ENCODE measurements at places on chromosomes 11 and 22.
A peak's percentile ranks its signal among the peaks of the same experiment; 100 is the strongest.

- no peak for DNase-seq
Observed at GRCh38 chr11:130677486-130678153, 229.2 kb downstream of the ADAMTS15 start.

DNA sequence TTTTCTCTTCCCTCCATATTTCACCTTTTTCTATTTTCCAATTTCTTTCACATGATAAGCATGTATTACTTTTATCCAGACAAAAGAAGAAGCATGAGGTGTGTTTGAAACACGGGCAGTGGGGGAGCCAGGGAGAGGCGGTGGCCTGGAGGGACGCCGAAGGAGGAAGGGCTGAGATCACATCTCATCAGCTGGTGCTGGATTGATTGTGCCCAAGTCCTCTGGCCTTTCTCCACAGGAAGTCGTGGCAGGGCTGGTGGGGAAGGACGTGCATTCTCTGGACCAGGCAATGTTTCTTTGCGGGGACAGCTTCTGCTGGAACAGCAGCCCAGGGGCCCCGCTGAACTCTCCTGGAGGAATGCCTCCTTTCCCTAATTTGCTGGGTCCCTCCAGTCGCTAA is 82.9 kb downstream of the MIAT start:
- DNase-seq = no peak

DNA sequence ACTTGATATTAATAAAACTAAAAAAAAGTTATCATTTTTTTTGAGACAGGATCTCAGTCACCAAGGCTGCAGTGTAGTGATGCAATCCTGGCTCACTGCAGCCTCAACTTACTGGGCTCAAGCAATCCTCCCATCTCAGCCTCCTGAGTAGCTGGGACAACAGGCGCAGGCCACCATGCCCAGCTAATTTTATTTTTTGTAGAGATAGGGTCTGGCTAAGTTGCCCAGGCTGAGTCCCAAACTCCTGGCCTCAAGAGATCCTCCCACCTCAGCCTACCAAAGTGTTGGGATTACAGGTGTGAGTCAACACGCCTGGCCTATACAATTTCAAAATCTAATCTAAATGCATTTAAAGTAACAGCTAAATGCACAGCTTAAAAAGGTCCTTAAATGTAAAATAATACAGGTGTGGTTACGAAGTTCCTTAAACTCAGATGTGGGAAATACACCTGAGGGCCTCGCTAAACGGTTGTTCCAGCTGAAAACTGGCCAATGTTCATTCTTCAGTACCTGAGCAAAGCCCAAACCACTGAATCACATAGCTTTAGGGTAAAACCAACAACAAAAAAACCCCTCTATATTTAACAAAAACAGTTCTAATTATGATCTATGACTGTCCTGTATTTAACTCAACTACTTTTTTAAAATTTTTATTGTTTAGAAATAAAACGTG is 11.8 kb downstream of the NAP1L4 start:
- no peak for DNase-seq

DNA sequence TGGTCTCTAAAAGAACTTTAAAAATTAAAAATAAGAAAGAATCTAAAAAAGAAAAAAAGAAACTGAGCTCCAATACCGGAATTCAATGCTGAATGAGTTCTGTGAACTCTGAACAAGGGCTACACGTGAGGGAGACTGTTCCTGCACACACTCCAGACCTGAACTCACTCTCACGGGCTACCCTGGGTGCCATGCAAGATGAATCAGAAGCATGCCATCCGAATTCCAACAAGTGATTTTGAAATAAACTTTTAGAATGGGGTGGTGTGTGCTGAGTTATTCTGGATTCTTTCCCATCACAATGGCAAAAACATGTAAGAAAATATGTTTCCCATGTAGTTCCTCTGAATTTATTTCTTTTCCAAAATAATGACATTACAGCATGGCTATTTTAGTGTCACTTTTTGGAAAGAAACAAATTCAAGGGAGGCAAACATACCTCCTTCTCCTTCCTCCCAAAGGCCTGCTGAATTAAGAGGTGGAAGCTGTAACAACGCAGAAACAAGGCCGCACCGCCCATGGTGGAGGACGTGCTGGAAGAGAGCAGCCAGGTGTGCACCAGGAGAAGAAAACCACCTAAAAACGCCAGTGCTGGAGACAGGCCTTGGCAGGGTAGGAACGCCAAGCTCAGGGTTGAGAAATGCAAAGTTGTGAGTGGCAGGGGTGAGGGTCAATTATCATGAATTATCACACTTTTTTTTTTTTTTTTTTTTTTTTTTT is 63.2 kb upstream of the ARFGAP3 start:
- DNase-seq = no peak

DNA sequence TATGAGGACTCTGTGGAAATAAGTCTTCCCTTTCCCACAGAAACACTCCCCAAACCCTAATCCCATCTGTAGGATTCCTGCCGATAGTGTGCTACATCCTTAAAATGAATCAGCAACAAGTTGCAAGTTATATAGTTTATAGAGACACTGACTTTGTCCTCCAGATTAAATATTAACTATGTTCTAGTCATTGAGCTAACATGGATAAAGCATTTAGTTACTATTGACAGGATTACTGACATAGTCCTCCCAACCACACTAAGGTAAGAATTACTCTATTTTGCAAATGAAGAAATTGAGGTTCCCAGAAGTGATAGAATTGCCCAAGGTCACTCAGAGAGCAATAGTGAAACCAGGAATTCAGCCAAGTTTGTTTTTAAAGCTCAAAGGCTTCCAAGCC is 1.9 kb downstream of the OR52M1 start:
- no peak for DNase-seq

DNA sequence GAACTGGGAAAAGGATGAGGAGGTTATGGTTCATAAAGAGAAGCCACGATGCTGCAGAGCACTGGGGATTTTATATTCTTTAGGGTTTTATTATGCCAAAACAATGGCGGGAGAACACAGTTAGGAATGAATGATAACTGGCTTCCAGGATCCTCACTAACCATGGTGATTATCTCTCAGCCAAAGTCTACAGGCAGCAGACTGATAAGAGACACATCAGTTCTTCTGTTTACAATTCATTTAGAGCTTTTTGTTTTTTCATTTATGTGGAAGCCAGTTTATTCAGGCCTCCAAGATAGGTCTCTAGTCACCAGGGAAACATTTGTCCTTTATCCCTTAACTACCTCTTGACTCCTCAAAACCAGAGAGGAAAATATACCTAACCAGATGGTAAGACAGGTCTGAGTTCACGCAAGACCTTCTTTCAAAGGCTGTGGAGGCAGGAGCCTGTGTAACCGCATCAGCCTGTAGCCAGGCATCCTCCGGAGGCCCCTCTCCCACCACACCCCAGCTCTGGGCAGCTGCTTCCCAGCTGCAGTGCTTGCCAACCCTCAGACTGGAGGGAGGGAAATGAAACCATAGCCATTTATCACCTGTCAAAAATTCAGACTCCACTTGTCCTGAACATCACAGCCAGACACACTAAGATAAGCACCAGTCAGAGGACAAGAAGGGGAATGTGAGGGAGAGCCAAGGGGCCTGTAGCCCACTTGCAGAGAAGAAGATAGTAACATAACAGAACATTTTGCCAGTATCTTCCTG is 57.2 kb upstream of the FAM181B start:
- DNase-seq = no peak

DNA sequence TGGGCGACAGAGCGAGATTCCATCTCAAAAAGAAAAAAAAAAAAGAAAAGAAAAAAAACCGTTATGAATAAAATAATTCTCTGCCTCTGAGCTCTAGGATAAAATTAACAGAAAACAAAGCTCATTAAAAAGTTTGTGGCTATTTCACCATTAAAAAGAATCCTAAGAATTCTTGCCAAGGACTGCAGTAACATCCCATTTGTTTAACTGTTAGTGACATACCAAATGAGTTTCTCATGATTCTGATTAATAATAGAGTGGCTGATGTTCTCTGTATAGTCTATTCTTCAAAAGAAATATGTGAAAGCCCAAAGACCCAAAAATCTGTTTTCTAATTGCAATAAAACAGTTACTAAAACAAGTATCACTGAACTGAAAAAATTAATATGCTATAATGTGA is 19.7 kb downstream of the CLNS1A start:
- DNase-seq = no peak

- no peak for DNase-seq
Observed at GRCh38 chr11:123800036-123800435, 6.1 kb downstream of the OR6M1 start.

- DNase-seq = no peak
Observed at GRCh38 chr11:23564370-23564769, 704.1 kb upstream of the CCDC179 start.

- no peak for DNase-seq
Observed at GRCh38 chr22:49532869-49533802, 294.5 kb downstream of the BRD1 start.

- DNase-seq = no peak
Observed at GRCh38 chr11:103699216-103699615, 337.2 kb upstream of the DDI1 start.

DNA sequence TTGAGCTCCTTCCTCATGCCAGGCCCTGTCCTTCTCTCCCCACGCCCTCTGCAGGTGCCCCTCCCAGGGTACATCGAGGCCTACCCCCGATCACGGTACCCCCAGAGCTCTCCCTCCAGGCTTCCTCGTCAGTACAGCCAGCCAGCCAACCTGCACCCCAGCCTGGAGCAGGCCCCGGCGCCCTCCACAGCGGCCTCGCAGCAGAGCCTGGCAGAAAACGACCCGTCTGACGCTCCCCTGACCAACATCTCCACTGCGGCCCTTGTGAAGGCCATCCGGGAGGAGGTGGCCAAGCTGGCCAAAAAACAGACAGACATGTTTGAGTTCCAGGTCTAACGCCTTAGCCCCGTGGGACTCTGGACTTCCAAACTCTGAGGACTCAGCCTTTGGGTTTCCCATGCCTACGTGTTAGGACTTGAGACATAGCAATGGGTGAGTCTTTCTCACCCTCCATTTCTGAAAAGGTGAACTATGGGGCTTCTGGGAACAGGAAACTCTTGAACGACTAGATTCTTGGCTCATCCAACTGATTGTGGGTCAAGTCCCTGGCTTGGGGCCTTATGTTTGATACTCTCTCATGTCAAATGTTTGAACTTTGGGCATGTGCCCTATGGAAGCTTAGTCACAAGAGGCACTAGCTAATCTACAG is 32.7 kb downstream of the C11orf91 start:
- no peak for DNase-seq

GRCh38 chr11:107116358-107116757 is 98.1 kb upstream of the GUCY1A2 start:
- DNase-seq = no peak

DNA sequence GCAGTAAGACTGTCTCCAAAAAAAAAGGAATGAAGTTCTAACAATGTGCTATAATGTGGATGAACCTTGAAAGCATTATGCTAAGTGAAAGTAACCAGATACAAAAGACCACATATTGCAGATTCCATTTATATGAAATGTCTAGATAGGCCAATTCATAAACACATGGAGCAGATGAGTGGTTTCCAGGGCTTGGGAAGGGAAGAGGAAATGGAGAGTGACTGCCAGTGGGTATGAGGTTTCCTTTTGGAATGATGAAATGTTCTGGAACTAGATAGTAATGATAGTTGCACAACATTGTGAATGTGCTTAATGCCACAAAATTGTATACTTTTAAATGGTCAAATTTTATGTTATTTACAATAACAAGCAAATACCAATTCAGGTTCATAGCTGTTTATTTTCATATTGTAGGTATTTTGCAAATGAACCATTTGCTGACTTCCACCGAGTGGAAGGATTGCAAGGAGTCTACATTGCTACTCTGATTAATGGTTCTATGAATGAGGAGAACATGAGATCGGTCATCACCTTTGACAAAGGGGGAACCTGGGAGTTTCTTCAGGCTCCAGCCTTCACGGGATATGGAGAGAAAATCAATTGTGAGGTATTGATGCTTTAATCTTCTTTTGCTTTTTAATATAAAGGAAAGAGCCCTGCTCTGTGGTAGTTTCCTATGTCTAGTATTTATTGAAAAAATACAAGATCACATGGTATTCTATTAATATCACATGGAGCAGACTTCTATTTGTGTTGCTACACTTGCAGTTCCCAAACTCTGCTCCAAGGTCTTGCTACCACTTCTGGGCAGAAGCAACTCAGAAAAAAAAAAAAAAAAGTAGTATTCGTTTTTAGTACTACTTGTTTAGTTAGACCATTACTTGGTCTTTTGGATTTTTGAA is 67.7 kb upstream of the SORL1-AS1 start:
- DNase-seq = no peak

GRCh38 chr22:26804911-26805539 is 147.6 kb downstream of the MIAT start:
- DNase-seq = no peak

- DNase-seq = no peak
Observed at GRCh38 chr11:123286761-123287160, 91.7 kb upstream of the CLMP start.

- no peak for DNase-seq
Observed at GRCh38 chr22:38251341-38251692, 21.5 kb downstream of the TMEM184B start.

DNA sequence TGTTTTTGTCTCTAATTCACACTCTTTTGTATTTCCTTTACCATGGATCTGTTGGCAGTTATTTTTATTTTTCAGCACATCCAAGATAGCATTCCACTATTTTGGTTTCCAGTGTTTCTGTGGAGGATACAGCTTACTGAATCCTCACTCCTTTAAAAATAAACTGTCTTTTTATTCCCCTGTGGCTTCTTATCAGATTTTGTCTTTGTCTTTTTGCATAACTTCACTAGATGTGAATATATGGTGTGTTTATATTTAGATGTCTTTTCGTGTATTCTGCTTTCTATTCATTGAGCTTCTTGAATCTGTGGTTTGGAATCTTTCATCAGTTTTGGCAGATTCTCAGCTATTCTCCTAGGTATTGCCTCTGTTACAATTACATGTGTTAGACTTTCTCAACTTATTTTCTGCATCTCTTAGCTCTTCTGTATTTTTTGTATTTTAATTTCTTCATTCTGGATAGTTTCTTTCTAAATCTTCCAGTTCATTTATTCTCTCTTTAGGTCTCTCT is 7.4 kb upstream of the ATXN10 start:
- no peak for DNase-seq

- DNase-seq = no peak
Observed at GRCh38 chr11:46321757-46322156, 25.5 kb upstream of the DGKZ start.

- no peak for DNase-seq
Observed at GRCh38 chr11:16555956-16556355, 182.5 kb upstream of the C11orf58 start.

- DNase-seq = no peak
Observed at GRCh38 chr22:28239941-28240340, 320.9 kb upstream of the PITPNB start.

- peak; percentile 61 for DNase-seq
Observed at GRCh38 chr11:2443881-2444820, at the start of gene TRPM5. Gene TRPM5 (minus strand): TSS chr11:2444514. CDS start chr11:2423036, 21,478 bp downstream.

All from stimulated activated CD8-positive, alpha-beta memory T cell treated with anti-CD3 and anti-CD28 coated beads, Interleukin-12 subunit alpha, Interleukin-12 subunit beta, amount 100 ng/mL, for 1 hour (primary cell).